ENCODE measurements at places on chromosomes 7 and 10. TPM values are rescaled to one million over a fixed set of nuclear protein-coding genes. Genes with fewer than 3 reads are reported as not detected.

DNA sequence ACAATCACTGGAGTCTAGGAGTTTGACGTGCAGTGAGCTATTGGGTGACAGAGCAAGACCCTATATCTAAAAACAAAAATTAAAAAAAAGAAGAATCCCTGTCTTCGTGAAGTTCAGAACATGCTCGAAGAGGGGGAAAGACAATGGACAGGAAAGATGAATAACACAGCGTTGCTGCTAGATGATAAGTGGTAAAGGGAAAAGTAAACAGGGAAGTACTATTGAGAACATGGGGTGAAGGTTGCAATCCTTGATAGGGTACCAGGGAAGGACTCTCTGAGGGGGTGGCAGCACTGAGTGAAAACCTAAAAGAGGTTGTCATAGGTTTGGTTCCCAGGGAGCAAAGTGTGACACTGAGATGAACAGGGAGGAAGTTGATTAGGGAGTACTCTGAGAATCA lies 2.8 kb upstream of the ABRAXAS2 start:
- no peak for DNase-seq

- no peak for DNase-seq
These were observed 216.4 kb upstream of the DPP6 start for GRCh38 chr7:153835712-153836265.

DNA sequence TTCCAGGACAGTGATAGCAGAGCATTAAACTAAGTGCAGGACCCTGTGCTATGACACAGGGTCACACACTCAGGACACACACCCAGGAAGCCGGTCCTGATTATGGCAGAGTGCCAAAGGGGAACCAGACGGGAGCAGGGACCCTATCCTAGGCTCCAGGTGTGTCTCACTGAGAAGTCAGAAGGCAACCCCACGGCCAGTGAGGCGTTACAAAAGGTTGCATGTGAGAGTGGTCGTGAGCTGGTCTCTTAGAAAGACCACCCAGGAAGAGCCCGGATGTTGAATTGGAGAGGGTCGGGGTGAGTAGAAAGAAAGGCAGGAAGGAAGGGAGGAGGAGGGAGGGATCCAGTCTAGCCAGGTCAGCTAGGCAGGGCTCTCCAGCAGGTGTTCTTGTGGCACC lies 31.0 kb downstream of the FRMPD2 start:
- no peak for DNase-seq

DNA sequence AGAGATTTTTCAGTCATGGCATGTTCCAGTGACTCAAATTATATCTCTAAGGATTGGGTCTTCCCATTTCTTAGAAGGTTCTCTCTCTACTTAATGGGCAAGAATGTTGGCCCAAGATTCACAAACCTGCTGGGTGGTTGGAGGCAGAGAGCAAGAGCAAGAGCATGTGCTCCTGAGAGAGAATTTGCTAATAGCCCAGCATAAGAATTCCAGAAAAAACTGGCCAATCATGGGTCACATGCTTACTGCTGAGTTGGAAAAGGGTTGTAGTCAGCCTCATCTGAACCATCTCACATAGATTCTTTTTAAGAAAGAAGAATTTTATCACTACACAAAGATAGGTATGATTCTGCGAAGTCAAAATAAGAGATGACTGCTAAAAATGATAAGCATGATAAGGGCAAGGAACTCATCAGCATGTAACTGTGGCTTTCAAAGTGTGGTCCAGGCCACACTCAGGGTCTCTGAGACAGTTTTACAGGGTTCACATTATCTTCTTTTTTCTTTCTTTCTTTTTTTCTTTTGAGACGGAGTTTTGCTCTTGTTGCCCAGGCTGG lies 8.2 kb upstream of the VCL start:
- DNase-seq, result no peak

GBX1 gene
- not detected for total RNA-seq

DNA sequence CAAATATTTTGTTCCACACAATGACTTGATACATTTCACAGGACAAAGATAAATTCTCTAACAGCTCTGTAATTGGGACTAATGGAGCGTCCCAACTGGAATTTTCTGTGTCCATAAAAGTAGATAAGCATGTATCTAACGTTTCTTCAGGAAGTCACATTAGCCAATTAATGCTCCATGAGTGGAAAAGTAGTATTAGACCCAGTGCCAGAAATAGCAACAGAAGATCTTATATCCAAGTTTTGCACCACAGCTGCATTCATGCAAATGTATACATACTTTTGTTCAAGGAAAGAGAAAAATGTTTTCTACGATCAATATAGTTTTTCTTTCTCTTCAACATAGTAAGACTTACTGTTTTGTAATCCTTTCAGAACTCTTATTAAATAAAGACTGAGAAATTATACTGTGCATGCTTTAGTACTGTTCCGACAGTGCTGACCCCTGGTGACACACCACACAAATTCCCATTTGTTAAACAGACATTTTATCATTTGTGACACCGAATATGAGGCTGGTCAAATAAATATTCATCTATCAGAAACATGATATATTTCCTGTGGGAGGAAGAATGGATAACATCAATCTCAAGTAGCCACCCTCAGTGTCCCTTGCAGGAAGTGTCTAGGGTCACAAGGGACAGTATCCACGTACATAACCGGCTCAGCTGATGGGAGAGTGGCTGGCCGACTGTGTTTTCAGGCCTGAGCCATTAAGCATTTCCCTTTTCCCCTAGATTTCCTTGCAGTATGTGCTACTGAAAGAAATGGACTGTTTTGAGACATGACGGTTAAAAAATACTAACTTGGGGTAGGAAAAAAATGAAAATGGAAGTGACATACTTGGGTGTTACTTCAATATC lies 102.1 kb upstream of the RSU1 start:
- DNase-seq, result no peak

DNA sequence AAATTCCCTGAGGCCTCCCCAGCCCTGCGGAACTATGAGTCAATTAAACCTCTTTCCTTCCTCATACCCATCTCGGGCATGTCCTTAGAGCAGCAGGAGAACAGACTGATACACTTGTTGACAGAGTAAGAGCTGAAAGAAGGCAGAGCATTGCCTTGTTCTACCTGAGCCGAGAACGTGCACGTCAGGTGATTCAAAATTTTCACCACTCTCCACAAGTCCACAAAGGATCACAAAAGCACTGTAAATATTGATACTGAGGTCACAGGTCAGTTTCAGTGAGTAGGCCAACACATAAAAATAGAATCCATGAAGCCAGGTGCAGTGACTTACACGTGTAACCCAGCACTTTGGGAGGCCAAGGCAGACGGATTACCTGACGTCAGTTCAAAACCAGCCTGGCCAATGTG lies 27.8 kb downstream of the DCLRE1C start:
- no peak for DNase-seq

GRCh38 chr10:27241010-27241651 lies 534 bp upstream of the ACBD5 start:
- peak; percentile 30 for DNase-seq

GRCh38 chr7:92830027-92830426 lies 6.3 kb downstream of the CDK6 start:
- no peak for DNase-seq

TCF7L2 gene
- 7.7 TPM for total RNA-seq

DNA sequence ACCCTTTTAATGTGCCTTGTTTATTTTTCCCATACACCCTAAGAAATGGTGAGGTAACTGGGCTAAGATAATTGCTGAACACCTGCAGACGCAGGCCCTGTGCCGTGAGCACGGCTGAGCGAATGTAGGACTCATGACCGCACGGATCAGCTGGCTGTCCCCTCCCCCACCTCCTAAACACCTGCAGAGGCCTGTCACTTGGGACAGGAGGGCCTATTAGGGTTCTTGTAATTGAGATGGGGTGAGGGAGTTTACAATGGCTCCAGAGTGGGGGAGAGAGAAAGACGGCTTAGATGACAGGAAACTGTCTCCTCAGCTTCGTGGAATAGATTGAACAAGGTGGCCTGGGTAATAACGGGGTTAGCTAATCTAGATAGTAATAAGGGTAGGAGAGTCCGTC lies 291.7 kb upstream of the HABP2 start:
- no peak for DNase-seq

- DNase-seq, result no peak
These were observed 380.7 kb downstream of the REEP3 start for GRCh38 chr10:63901881-63902280.

WDR86 gene
- 19.5 TPM for total RNA-seq

- peak; percentile 23 for DNase-seq
These were observed 962 bp downstream of the ZKSCAN1 start for GRCh38 chr7:100016215-100016901.

CPEB3 gene
- 1.2 TPM for total RNA-seq
